Chondrocyte (in vitro differentiated cells): ENCODE measurements at places on chromosomes 2 and 18. TPM values are rescaled to one million over a fixed set of nuclear protein-coding genes. Genes with fewer than 3 reads are reported as not detected.

DNA sequence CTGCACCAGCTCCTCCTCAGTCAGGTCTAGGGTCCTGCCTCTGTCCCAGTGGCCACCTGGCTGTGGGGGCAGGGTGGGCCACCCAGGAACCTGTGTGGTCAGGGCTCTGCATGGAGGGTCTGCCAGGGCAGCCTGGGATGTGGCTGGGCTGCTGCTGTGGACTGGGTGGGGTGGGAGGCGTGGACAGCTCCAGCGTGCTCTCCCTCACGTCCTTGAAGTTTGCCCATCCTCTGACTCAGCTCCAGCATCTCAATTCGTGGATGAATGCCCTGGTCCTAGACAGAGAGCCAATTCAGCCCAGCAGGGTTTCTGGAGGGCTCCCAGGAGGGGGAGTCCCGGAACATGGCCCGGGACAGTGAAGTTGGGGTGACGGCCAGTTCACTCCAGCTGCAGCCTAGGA lies 64.3 kb upstream of the EPAS1 start:
- DNase-seq = no peak

GRCh38 chr2:131567891-131568290 lies 40.2 kb downstream of the CCDC74A start:
- no peak for DNase-seq

- no peak for DNase-seq
Observed at GRCh38 chr2:202109737-202110184, 36.7 kb downstream of the KIAA2012 start.

- DNase-seq = no peak
Observed at GRCh38 chr2:70921839-70922234, 13.9 kb upstream of the ATP6V1B1 start.

- DNase-seq = no peak
Observed at GRCh38 chr2:234770715-234771141, 181.1 kb upstream of the SH3BP4 start.

GRCh38 chr2:197435598-197436420 lies 981 bp upstream of the SF3B1 start:
- no peak for DNase-seq

- no peak for DNase-seq
Observed at GRCh38 chr18:13480571-13481255, 245.6 kb downstream of the FAM210A start.

- no peak for DNase-seq
Observed at GRCh38 chr2:233556881-233557736, 9.5 kb downstream of the USP40 start.

DNA sequence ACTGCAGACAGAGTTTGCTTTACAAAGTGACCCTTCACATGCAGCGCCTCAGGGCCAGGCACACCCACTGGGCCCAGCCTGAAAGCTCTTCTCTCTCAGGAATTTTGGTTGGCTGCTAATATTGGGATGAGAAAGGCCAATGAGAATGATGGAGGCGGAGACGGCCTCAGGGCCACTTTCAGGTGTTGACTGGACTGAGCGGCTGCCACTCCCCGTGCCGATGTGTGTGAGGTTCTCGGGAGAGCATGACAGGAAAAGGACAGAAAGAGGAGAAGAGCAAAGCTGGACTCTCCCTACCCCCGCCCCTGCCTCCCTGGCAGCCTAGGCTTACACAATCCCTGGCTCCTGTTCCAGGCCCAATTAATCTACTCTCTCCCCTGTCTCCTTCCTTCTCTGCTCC lies 155.7 kb downstream of the CELF4 start:
- no peak for DNase-seq

Gene LIMS3
- 4.7 to 6.2 TPM (median 5.2 TPM) in 3 replicates for total RNA-seq

Gene MAP4K4
- total RNA-seq = 98.2 to 122 TPM (median 121 TPM) in 3 replicates

Gene AKAIN1
- total RNA-seq = not detected in 3 replicates
